ENCODE measurements at places on chromosomes 2 and 18. TPM values are rescaled to one million over a fixed set of nuclear protein-coding genes. Genes with fewer than 3 reads are reported as not detected.

Gene DPP4
- 1.1 TPM for total RNA-seq

Gene ALPI
- not detected for total RNA-seq

Gene GKN1
- 0.94 TPM for total RNA-seq

Gene FTCDNL1
- 3.1 TPM for total RNA-seq

Gene OXER1
- total RNA-seq = not detected

Gene RGPD3
- 0.14 TPM for total RNA-seq

Gene TEX261
- total RNA-seq = 84.3 TPM
